Activated T-helper 9 cell treated with anti-CD3 and anti-CD28 coated beads, Interleukin-2, amount 50 U/mL, for 16 hours (primary cell): ENCODE measurements at places on chromosomes 7 and 10.

DNA sequence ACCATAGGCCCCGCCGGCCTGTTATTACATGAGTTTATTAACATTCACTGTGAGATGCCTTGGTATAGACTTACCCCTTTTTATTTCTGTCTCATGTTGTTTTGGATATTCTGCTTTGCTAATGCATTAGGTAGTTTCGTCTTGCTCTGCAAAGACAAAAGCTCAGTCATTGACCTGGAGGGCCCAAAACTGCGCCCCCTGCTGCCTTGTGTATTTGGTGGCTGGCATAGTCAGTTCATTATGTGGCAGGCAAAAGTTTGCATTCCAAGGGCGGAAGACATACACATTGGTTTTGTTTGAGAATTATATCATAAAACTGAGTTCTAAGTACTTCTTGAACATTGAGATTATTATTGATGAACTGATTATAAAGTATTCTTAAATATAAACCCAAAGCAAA is 372.5 kb downstream of the SDK1 start:
- peak; percentile 10 for DNase-seq

DNA sequence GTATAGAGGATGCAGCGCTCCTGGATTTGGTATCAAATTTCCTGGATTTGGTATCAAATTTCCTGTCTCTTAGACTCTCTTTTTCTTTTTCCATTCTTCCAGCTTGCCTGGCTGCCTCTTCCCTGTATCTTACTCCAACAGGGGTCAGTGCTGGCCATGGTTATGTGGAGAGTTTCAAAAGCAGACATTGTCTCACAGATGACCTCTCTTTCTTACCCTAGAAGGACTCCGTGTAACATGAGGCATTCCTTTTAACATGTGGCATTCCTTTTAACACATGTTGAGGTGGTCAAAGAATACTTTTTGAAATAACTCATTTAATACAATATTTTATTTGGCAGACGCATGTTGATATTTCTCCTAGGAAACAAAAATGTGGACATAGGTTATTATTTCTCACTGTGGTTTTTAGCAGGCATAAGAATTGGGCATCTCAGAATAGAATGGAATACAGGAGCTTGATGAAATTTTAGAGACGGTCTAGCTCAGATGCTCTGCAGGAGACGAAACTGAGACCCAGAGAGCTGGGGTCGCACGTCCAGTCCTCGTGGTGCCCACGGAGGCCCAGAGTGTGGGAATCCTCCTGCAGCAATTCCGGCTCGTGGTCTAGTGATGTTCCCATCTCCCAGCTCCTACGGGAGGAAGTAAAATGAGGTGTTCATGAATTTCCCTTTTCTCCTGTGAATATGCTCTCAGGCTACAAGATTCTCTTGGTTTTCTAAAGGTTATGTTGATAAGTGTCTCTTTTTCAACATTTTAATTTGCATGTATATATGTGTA is 59.6 kb upstream of the PITRM1 start:
- no peak for DNase-seq

GRCh38 chr7:100065452-100066186 is 15.9 kb downstream of the ZNF3 start:
- no peak for DNase-seq

GRCh38 chr7:30143748-30144251 is 9.0 kb downstream of the MTURN start:
- DNase-seq = no peak

DNA sequence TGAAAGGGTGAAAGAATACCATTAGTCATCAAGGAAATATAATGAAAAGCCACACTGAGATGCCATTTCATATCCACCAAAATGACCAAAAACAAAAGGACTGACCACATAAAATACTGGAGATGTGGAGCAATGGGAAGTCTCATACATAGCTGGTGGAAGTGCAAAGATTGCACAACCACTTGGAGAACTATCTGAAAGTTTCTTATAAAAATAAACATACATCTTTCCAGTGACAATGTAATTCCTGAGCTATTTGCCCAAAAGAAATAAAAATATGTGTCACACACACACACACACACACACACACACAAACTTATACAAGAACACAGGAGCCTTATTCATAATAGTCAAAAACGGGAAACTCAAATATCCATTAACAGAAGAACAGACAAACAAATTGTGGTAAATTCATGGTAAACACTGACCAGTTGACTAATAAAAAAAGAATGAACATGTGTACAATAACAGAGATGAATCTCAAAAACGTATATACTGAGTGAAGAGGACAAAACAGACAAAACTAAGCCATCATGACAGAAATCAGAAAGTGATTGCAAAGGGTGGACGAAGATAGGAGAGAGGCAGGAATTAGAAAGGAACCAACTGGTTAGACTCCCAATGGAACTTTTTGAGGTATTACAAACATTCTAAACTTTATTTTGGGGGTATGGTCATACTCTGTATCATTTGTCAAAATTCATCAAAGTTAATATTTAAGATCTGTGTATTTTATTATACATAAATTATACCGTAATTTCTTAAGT is 21.5 kb downstream of the WASL start:
- no peak for DNase-seq

GRCh38 chr10:16968416-16969041 is 151.3 kb upstream of the RSU1 start:
- no peak for DNase-seq

DNA sequence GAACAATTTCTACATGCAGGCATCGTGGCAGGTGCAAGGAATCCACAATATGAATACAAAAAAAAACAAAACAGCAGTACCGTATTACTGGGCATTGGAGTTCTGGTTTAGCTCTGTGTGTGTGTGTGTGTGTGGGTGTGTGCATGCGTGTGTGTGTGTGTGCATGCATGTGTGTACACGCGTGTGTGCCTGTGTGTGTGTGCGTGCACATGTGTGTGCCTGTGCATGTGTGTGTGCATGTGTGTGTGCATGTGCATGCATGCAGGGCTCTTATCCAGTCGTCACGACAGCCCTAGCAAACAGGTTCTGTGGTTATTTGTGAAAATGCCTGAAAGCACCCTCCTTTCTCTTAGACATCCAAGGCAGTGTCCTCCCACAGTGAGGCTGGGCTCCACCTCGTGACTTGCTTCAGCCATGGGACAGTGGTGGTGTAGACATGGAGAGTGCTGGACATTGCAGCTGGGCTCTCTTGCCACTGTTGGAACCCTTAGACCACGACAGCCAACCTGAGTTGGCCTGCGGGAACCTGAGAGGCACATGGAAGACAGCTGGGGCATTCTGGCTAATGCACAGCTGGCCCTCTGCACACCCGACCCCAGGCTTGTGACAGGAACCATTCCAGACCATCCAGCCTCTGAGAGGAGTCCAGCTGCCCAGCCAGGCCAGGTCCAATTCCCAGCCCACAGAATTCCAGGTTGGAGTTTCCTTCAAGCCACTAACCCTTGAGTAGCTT is 173.4 kb upstream of the SHH start:
- no peak for DNase-seq

DNA sequence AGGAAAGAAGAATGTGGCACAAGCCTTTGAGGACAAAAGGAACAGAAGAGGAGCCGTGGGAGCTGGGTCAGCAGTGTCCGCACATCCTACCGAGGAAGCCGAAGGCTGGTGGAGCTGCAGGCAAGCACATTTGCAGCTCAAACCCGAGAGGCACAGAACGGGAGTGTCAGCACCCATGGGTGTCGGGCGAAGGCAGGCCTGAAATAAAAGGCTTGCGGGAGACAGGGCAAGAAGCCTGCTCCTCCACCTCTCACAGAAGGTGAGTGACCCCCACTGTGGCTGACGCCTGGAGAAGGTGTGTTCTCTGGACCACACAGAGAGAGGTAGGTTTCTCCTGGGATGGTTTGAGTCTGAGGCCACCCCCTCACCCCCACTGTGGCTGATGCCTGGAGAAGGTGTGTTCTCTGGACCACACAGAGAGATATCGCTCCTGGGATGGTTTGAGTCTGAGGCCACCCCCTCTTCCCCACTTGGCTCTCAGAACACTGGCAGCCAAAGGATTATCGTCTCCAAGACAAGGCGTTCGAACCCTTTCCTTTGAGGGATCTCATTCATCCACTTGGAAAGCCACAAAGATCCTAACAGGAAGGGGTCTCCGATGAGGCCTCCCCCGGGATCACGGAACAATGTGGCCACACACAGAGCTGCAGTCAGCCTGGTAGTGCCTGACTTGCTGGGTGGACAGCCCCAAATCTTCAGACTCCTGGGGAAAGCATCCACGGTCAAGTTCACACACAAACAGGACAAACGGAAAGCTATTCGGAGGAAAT is 21.6 kb upstream of the GTPBP4 start:
- no peak for DNase-seq

GRCh38 chr7:19091550-19092200 is 25.8 kb downstream of the TWIST1 start:
- DNase-seq = no peak

DNA sequence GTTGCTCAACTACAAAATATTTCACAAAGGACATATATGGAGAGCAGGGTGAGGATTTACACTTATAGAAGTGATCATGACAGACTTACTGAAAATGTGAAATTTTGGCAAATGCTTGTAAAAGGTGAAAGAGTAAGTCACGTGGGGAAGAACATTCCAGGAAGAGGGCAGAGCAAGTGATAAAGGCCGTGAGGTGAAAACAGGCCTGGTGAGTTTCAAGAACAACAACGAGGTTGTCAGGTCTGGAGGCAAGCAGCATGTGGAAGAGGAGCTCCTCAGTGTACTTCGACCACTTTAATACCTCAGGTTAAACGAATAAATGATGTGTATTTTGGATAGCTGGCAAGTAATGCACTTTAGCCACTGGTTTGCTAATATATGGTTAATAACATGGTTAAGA is 706.7 kb downstream of the PCDH15 start:
- DNase-seq = no peak

GRCh38 chr10:16765509-16766375 is 51.5 kb downstream of the RSU1 start:
- DNase-seq = no peak

DNA sequence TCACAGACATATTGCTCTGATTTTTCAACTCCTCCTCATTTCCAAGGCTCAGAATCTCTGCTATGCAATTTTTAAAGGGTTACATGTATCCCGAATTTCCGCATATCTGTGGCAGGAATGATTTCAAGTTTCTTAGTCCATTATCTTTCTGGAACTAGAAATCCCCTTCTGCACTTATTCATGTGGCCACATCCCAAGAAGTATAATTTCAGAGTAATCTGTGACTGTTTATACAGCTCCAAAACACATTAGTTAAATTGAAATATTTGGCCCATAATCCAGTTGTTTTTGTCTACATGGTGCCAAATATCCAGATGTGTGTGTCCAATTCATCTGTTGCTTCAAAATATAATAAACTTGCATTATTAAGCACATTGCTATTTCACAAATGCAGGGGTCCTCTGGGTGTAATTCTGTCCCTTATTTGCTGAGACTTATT is 271.2 kb downstream of the ARHGAP12 start:
- no peak for DNase-seq

DNA sequence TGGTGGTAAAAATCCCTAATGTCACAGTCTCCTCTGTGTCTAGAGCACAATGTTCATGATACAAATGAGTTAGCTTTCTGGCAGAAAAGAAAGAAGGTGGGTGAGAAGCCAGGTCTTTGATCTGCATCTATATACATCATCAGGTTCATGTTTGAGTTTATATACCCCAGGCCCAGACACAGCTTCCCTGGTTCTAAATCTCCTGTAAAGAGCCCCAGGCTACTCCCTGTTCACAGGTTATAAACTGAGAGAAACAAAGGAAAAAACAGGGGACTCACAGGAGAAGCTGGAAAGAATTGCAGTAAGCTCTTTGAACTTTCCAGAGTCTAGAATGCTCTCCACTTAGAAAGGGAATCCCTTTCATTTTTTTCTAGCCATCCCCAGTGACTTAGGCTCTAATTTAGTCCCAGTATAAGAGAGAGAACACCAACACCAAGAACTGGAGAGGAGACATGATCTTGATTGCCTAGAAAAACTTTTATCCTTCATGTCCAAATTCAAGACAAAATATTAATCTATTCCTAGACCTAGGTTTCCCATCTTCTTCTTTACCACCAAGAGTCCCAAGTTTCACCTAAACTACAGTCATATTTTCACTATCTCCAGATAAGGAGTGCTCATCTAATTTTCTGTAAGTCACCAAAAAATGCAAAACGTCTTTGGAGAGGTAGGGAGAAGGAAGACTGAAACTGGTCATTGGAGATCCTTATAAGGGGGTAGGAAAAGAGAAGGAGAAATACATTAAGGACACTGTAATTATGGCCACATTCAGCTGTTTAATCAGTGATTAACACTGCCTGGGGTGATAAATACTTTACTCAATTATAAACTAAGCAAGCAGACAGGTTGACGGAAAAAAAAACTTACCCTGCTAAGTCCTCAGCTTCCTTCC is 469 bp downstream of the MSS51 start:
- no peak for DNase-seq

GRCh38 chr10:33302208-33302829 is 32.1 kb downstream of the NRP1 start:
- no peak for DNase-seq

DNA sequence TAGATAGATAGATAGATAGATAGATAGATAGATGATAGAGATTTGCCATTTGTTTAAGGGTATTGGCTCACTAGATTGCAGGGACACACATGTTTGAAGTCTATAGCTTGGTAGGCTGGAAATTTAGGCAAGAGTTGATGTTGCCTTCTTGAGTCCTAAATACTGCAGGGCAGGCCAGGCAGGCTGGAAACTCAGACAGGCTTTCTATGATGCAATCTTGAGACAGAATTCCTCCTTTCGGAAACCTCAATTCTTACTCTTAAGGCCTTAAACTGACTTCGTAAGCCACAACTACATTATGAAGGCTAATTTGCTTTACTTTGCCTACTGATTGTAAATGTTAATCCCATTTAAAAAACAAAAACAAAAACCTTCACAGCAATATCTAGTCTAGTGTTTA is 322.9 kb upstream of the AKR1E2 start:
- no peak for DNase-seq

DNA sequence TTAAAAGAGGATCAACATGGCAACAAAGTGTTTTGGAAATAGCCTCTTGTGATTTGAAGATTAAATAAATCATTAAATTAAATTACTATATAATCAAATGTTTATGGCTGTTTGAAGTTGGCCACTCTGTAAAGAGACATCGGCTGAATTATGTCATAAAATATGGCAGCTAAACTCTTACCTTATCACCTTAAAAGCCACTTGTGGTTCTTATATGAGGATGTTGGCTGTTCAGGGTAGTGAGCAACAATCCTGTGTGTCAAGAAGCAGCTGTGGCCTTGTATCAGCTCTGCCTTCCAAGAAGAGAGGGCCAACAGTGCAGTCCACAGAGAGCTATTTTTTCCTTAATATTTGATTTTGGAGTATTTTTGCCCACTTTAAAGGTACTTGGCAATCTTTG is 113.4 kb upstream of the CDK6 start:
- no peak for DNase-seq

DNA sequence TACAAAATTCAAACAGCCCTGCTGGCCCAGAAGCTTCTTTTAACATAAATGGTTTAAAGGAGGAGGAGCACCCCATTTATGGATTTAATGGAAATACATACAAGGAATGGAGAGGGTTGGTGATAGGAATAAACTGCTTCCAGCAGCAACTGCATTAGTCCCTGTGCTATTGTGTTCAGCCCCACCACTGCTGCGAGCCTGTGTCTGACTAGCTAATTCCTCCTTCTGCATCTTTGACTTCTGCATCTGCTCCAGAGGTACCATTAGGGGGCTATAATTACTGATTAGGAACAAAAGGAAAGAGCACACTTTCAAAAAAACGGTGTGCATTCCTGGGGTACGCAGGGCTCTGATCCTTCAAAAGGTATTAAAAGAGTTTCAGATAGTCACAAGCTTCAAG is 24.8 kb downstream of the CDCA7L start:
- no peak for DNase-seq
